ENCODE measurements at places on chromosomes 4 and X.

- DNase-seq, result no peak
Observed at GRCh38 chr4:132792310-132792709, 356.8 kb upstream of the PCDH10 start.

GRCh38 chr4:37892641-37893040 lies 1.8 kb downstream of the TBC1D1 start:
- DNase-seq, result no peak

DNA sequence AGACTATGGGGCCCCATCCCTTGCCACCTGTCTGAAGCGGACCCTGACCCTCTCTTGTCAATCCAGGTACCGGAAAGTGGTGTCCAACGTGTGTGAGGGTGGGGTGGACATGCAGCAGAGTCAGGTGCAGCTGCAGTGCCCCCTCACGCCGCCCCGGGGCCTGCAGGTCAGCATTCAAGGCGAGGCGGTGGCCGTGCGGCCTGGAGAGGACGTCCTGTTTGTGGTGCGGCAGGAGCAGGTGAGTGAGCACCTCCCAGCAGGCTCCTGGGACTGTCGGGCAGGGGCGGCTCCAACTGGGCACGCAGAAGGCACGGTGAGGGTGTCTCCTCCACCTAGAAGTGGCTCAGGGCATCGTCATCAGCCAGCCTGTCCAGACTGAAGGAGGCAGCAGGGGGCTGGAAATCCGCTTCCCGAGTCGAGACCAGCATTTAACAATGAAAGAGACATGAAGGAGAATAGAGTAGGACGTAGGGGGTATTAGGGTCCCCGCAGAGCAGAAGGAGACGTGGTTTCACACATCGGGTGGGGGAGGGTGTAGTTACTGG lies 221.6 kb downstream of the AFAP1 start:
- DNase-seq, result no peak

DNA sequence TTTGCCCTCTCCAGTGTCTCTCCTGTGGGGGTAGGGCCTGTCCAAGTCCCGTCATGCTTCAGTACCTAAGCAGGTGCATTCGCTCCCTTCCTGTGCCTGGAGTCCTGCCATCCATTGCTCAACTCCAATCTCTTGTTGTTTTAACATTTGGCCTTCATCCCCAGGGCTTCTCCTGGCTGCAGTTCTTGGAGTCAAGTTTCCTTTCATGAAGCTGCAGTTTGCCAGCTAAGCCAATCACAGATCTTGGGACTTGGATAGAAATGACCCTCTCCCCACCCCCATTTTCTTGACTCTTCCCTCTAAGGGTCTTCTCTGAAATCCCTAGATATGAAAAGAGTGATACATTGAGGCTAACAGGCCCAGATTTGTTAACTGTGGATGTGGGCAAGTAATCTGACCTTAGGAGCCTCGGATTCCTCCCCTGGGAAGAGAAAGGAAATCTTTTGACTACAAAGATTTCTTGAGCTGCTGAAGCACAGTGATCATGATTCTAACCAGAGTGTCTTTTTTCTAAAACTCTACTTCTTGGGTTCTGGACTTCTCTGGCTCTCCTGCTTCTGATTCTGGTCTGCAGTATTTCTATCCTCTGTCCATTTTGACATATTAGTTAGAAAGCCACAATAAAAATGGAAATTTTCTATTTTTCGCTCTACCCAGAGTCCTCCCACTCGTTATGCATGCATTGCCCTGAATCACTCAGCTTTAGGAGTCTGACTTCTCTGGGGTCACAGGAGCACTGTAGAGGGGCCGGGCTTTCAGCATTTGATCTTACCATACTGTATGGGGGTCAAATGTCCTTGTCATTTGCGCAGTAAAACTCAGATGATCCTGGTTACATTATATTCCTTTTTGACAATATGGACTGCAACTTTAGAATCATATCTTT lies 61.0 kb downstream of the CHRNA9 start:
- no peak for DNase-seq

GRCh38 chr4:105088110-105088879 lies 58.4 kb upstream of the TET2 start:
- no peak for DNase-seq

DNA sequence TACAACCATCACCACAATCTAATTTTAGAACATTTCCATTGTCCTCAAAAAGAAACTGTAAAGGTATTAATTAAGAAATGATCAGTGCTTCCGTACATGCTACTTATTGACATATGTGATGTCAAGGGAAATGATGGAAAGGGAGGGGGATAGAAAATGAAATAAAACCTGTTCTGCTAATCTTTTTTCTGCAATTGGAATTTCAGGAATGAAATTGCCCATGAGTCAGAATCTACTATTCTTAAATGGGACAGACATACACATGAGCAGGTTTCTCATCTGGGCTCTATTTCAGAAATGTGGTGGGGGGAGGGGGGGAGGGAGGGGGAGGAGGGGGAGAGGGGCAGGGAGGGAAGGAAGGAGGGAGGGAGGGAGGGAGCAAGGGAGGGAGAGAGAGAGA lies 91.0 kb downstream of the SHROOM4 start:
- no peak for DNase-seq

DNA sequence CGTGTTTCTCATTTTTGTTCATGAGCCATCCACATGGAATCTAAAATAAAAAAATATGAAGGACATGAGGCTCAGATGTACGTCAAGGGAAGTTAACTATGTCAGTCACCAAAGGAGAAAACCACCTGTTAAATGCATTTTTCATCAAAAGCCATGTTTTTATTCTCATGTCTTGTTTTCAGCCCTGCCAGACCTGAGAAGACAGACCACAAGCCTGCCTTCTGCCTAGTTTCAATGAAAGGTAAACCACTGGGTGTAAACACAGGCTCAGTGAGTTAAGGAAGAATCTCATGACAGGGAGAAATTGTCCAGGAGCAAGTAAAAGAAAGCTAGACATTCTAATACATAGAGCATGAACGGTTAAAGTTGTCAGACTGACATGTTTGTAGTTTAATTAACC lies 52.3 kb upstream of the TNIP3 start:
- no peak for DNase-seq

DNA sequence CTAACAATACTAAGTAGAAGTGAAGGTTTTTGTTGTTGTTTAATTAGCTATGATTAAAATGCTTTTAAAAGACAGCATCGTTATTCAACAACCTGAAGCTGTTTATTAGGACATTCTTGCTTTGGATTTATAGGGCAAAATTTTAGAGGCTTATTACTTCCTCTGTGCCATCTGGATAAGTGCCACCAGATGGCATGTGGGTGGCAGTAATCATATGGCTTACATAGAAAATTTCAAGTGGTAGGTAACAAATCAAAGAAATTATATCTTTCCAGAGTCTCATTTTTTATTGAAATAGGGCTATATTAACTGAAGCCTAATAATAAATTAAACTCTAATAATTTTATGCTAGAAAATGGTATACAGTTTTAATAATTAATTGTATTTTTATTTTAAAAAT lies 83.3 kb upstream of the HTR2C start:
- no peak for DNase-seq

- DNase-seq, result no peak
Observed at GRCh38 chr4:92862509-92862908, 558.7 kb downstream of the GRID2 start.

- no peak for DNase-seq
Observed at GRCh38 chrX:66638591-66639500, at the start of gene EDA2R. TSS of gene EDA2R (minus strand) at chrX:66639078. CDS start at chrX:66616020, 23,058 bp downstream.

GRCh38 chrX:118115953-118116712 lies 477 bp downstream of the KLHL13 start:
- DNase-seq, result no peak

DNA sequence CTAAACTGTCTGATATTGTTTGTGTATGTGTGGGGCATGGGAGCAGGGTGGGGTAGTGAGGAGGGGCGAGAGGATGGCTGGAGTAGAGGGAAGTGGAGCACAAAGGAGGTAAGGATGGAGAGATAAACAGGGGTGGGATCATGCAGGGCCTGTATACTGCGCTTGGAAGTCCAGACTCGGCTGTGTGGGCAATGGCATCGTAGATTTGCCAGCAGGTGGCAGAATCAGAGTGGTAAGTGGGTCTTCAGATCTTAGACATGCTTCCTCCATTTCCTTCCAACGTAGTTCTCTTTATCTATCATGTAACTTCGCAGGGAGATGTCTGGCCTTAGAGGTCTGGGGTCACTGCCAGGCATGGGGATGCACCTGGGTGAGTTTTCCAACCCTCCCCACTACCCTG lies 155.5 kb downstream of the PDGFRA start:
- no peak for DNase-seq

DNA sequence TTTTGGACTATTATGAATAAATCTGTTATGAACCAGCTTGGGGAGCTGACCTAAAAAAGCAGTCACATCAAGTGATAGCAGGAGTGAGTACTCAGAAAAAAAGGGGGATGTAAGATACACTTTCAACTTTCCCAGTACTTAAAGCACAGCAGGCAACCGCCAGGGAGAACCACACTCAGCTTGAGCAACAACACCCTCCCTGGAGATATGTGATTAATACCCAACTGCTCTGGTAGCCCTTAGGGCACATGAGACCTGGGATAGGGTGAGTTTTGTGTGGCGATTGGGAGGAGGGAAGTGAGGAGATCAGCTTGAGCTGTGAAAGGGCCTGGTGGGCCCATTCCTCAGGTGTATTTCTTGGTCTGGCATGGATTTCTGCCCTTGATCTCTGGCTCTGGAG lies 220.3 kb upstream of the SFRP2 start:
- no peak for DNase-seq

- no peak for DNase-seq
Observed at GRCh38 chrX:119762718-119763117, 4.3 kb downstream of the SOWAHD start.

GRCh38 chrX:131792356-131792749 lies 230.7 kb upstream of the STK26 start:
- DNase-seq, result peak; percentile 75

GRCh38 chrX:30888526-30889146 lies 418 bp downstream of the TAB3 start:
- DNase-seq, result no peak

GRCh38 chr4:156581282-156582063 lies 390.1 kb downstream of the PDGFC start:
- DNase-seq, result no peak

DNA sequence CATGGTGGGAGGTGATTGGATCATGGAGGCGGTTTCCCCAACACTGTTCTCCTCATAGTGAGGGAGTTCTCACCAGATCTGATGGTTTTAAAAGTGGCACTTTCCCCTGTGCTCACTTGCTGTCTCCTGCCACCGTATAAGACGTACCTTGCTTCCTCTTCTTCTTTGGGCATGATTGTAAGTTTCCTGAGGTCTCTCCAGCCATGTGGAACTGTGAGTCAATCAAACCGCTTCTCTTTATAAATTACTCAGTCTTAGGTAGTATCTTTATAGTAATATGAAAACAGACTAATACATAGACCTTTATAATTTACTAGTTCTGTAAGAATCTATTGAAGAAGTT lies 82.5 kb upstream of the PITX2 start:
- no peak for DNase-seq

DNA sequence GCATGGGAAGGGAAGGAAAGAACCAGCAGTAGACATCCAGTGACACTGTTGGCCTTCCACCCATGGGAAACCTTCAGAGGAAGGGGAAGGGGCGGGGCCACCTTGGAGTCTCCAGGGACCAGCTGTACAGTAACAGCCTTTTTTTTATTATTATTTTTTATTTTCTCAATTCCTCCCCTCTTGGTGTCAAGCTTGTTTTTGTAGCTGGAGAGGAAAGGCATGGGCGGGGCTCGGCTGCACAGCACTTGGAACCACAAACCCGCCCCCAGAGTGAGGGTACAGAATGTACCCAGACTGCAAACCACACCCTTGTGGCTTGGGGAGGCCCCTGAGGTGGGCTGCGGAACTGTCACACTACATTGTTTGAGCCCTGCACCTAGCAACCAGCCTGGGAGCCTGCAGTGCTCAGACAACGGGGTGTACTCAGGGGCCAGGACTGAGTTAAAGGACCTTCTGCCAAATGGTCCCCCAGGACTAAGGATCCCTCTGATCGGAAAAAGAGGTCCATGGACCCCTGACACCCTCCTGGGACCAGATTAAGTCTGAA lies 45.7 kb downstream of the PRPS1 start:
- DNase-seq, result no peak

DNA sequence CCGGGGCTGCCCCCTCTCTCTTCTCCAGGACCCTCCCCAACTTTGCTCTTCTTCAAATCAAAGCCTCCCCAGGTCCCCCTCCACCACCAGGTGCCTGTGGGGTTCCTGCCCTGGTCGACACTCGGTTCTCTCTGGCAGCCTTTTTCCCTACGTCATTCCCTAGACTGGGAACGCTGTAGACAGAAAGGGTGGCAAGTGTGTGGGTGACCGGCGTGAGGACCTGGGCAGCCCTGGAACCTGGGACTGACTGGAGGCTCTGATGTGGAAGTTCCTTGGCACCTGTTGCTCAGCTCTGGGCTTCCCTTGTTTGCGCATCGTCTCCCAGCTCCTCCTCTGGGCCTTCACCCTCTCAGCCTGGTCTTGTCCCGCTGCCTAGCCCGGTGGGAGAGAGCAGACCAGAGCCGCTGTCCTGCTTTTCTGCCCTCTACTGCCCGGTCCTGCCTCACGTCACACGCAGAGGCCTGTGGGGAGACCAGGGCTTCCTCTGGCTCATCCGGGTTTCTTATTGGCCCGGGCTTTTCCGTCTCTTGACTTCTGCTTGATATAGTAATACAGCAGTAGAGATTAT lies 1.3 kb downstream of the TACC3 start:
- DNase-seq, result no peak

DNA sequence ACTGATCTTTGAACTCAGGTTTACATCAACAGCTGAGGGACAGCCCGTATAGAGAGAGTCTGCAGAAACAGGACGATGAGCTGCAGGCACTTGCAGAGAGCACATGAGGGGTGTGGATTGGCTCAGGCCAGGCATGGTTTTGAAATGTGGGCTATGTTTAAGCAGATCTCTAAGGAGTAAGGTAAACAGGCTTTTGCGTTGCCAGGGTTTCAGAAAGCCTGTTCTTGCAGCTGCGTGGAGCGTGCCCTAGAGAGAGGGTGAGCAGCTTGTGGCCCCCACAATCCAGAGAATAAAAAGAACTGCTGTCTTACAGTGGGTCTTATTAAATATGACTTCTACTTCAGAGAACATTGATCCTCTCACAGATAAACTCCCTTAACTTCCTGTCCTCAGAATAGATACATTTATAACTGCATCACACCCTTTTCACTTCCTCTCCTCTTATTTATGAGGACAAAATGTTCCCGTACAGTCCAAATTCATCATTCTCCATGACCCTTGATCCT lies 64.1 kb downstream of the TMA16 start:
- no peak for DNase-seq

- DNase-seq, result no peak
Observed at GRCh38 chrX:8870411-8870810, 69.2 kb upstream of the FAM9A start.

DNA sequence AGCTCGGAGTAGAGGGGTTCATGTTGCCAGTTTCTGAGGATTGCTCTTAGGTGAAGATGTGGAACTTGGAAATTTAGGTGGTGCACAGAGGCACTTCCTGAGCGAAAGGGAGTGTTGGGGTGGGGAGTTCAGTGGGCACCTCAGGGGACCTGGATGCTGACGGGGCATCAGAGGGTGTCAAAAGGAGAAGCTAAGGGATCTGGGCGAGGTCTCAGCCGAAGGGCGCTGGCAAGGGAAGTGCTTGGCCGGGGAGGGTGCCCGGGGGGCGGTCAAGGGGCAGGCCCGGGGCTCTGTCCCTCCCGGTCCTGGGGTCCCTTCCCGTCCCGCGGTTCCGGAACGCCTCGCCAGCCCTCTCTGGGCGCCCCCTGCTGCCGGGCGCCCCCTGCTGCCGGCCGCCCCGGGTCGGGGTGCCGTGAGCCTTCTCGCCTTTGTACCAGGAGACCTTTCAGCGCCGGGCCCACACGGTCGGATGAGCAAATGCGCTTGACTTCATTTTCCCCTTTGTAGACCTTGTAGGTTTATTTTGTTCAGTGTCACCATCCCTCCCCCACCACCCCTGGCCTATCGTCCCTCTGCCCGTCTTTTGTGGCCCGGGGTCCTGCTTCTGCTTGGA lies 3.0 kb upstream of the PHOX2B start:
- DNase-seq, result no peak

GRCh38 chr4:44660396-44660795 lies 9.0 kb upstream of the YIPF7 start:
- DNase-seq, result no peak
